ENCODE measurements at places on chromosomes 7 and 10.

DNA sequence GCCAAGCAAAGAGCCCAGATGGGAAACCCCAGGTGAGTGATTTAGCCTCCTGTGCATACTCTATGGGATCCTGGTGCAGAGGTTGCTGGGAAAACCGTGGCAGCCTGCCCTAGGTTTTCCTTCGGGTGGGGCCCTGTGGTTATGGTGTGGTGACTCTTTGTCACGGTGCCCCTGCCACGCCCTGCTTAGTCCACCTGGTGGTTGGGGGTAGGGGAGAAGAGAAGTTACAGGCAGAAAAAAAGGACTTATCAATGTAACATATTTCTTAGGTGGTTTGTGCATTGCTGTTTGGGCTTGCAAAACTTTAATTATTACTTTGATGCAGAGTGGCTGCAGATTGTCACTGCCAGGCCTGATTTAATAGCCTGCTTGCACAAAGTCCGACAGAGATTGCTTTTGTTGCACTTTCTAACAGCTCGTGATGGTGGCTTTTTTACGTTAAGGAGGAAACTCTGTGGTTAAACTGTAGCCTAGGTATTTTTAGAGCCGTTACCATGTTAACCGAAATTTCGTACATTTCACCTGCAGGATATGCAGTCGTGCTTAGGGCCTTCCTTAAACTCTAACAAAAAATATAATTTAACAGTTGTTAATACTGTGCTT lies 197.4 kb downstream of the RNLS start:
- no peak for DNase-seq

GRCh38 chr10:84308021-84308420 lies 20.4 kb upstream of the CCSER2 start:
- no peak for DNase-seq

DNA sequence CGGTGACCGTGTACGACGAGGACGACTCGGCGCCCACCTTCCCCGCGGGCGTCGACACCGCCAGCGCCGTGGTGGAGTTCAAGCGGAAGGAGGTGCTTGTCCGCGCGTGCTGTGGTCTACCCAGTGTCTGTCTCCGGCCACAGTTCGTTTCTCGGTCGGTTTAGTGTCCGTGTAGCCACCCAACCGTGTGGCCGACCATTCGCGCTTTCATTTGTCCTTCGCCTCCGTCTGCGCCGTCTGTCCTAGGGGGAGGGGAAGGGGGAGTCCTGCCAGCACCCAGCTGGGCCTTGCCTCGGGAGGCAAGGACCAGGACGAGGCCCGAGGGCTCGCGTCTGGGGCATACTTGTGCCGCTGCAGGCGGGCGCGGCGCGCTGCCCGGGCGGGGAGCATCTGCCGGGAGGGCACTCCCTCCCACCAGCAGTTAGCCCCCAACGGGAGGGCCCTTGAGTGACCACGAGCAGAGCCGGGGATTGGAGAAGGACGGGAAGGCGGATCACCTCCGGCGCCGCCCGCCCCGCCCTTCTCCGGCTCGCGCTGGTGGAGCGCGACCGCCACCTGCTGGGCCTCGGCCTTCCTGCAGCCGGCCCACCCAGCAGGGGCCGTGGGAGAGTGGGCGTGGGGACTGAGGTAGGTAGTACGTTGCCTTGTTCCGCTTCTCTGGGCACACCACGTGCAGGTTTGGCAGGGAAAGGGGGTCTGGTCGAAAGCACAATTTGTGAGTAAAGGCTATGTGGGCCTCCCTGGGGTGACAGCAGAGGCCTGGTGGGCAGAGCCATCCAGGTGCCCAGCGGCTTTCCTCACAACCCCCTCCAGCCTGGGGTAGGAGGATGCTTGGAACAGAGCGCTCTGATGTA lies 28.5 kb downstream of the RET start:
- DNase-seq = peak; percentile 61

DNA sequence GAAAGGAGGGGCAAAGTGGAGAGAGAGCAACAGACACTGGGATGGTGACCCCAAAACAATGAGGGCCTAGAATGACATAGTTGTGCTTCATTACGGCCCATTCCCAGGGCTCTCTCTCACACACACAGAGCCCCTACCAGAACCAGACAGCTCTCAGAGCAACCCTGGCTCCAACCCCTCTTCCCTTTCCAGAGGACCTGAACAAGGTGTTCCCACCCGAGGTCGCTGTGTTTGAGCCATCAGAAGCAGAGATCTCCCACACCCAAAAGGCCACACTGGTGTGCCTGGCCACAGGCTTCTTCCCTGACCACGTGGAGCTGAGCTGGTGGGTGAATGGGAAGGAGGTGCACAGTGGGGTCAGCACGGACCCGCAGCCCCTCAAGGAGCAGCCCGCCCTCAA lies 20.7 kb downstream of the PRSS2 start:
- no peak for DNase-seq

- no peak for DNase-seq
Observed at GRCh38 chr10:5527332-5528200, 2.8 kb downstream of the CALML3 start.

DNA sequence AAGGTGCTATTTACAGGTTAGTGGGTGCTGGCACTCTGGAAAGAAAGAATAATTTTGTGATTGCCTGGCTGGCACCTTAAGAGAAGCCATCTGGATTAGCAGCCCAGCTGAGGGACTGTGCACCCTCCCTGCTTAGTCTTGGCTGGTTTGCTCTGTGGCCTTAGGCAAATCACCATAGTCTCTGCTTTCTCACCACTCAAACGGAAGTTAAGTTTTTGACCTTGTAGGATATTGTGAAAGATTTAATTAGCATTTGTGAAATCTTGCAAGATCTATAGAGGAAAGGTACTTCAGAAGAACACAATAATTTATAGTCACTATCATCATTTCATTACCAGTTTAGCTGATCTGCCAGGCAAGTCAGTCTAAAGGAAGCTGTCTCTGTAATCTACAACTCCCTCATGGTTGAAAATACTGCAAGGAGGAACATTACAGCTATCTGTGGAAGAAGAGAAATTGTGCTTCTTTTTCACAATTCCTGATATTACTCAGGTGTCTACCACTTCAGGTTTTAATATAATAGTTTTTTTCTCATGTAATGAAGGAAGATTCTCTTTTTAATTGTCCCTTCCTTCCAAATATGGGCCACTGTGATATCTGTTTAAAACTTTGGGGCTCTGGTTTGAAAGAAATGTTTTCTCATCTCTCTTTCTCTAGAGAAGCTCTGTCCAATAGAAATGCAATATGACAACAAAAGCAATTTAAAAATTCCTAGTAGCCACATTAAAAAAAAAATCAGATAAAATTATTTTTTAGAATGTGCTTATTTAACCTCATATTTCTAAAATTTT lies 219.6 kb downstream of the PTEN start:
- no peak for DNase-seq

- peak; percentile 34 for DNase-seq
Observed at GRCh38 chr7:131692131-131692960, 135.9 kb upstream of the PODXL start.

GRCh38 chr10:58951746-58952145 lies 224.7 kb upstream of the PHYHIPL start:
- no peak for DNase-seq

DNA sequence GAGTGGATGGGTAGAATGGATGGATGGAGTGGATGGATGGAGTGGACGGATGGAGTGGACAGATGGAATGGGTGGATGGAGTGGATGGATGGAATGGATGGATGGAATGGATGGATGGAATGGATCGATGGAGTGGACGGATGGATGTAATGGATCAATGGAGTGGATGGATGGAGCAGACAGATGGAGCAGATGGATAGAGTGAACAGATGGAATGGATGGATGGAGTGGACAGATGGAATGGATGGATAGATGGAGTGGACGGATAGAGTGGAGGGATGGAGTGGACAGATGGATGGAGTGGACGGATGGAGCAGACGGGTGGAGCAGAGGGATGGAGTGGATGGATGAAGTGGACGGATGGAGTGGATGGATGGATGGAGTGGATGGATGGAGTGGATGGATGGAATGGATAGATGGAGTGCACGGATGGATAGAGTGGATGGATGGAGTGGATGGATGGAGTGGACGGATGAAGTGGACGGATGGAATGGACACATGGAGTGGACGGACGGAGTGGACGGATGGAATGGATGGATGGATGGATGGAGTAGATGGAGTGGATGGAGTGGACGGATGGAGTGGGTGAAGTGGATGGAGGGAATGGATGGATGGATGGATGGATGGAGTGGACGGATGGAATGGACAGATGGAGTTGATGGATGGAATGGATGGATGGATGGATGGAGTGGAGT lies 260.3 kb upstream of the C7orf33 start:
- no peak for DNase-seq

DNA sequence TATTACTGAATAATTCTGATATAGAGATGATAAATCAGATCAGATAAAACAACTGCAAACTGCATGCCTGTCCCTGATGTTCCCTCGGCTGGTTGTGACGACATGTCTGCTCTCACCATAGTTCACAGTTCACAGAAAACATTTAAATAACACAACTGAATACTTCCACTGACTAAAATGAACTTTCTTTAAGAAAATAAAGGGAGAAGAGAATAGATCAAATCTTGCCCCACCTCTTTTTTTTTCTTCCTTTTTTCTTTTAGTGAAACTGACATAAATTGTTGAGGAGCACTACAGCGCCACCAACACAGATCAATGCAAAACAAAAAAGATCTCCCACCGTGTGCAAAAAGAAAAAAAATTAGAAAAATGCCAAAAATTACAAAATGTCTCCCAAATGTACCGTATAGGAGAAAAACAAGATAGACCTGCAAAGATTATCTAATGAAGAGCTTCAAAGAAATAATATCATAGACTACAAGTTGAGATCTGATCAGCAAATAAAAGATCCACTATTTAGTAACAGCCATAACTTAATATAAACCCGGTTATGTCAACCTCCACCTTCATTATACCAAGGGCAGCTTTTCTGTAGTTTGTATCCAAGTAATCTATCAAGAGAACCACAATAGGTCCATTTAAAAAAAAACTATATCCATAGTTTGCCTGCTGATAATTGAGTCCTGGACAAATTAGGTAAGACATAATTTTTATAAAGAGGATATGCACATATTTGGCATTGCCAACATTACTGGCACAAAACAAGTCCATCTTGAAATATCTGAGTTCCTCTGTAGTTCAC lies 30.7 kb upstream of the EPC1 start:
- DNase-seq = no peak

- DNase-seq = peak; percentile 45
Observed at GRCh38 chr10:14009371-14010100, 321.2 kb downstream of the FRMD4A start.

DNA sequence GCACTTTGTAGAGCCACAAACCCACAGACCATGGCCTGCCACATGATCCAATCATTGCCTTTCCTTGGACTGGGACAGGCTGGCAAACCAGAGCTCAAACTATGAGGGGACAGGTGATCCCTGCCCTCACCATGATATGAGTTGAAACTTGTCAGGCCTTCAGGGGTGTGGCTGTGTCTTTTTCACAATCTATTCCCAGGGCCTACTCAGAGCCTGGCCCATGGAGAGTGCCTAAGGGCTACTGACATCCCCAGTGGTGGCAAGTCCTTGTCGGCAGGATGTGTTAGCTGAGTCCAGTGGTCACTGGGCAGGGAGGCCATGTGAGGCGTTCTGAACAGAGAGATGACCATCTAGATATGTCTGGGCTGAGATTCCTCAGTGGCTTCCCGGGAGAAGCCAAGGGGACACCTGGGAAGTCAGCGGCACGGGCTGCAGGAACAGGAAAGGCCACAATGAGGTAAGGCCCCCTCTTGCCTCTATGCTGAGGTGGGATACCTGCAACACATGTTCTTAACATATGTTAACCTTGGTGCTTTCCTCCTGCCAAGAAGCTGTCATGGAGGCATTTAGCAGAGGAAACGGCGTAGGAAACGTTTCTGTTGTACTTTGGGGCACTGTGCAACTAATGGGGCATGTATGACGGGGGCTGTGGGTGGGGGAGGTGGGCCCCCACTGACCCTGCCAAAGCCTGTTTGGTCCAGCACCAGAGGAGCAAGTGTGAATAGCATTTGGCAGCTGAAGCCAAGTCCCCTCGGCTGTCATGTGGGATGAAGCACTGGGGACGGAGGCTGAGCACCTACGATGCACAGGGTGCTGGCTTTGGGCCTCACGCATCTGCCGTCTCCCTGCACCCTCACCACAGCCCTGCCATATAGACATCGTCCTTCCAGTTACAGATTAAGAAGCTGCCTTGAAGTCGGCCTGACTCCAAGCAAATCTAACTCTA lies 384.0 kb downstream of the RPS24 start:
- no peak for DNase-seq
